Effector CD4-positive, alpha-beta T cell (primary cell): ENCODE measurements at places on chromosomes 7 and 10.

DNA sequence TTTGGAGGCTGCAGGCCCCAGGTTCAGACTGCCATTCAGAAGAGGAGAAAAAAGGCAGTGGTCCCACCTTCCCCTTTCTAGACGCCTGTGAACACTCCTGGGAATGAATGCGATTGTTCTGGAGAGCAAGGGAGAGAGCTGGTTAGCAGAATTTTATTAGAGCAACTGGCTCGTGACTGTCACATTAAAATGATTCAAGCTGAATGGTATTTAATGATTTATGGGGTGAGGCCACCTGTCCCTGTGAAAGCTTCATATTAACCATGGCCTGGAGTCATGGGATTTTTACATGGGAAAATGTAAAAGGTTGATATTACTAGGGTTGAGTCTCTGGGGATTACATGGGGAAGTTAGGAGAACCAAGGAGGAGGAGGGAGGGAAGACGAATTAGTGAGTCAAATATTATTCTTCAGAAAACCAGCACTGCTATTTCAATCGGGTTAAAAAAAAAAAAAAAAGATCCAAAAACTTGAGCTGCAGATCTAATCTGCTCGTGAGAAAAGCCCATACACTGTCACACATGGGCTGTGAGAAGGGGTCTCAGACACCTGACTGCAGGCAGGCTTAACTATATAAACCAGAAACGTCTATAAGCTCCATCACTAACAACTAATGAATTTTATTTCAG, 8.3 kb downstream of the CXCL12 start:
- DNase-seq, result no peak

DNA sequence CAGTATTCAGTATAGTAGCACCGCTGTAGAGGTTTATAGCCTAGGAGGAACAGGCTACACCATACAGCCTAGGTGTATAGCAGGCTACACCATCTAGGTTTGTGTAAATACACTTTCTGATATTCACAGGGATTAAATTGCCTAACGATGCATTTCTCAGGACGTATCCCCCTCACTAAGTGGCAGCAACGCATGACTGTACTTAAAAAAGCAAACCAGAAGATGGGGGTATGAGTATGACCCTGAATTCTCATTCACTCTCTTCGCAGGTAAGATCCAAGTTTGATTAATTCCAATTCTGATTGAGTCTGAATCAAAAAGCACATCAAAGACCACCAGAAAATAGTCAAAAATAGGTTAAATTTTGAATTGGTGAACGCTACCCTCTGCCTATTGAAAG, 972 bp downstream of the ORC5 start:
- no peak for DNase-seq

DNA sequence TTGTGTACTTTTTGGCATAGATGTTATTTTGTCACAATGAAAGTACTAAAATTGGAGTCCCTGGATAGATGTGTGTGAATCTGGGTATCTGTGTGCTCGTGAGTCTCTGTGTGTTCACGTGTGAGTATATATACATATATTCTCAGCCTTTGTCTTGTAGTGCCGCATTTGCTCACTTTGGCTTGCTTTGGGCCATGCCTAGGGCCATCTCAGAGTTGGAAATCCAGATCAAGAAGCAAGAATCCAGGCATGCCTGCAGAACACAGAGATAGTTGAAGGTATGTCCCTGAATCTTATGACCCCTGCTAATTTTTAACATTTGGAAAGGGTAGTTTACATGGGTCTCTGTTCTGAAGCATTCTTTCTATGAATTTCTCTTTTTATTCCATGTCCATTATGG, 208.7 kb downstream of the PHTF2 start:
- DNase-seq, result no peak

GRCh38 chr10:77293773-77294172, 343.8 kb downstream of the KCNMA1 start:
- DNase-seq, result no peak

GRCh38 chr10:32988604-32989003, 30.6 kb upstream of the ITGB1 start:
- DNase-seq, result no peak

DNA sequence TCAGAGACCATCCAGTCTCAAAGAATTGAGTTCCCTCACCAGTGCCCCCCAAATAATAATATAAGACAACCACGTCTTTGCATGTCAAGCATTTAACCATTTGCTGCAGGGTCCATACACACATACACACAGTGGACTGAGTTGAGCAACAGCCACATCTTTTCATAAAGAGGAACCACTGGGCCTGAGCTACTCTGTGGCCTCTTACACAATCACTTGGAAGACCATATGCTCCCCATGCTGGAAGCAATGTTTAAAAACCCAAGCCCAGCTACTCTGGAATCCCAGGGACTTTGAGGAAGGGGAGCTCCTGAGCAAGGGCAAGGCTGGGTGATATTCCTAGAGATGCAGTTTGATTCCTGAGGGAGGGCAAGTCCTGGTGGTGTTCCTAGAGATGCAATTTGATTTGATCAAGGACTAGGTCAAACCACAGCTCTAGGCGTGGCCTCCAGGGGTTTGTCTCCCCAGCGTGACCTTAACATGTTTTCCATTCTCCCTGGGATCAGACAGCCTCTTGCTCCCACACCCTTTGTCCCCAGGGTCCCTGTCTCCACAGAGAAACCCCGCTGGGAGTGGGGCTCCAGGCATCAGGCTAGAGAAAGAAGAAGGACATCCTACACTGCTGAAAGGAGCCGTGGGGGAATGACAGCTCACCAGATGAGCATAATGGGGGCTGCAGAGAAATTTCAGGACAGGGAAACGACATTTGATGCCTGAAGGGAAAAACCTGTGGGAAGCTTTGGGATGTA, 376.2 kb upstream of the MGMT start:
- DNase-seq, result no peak

- no peak for DNase-seq
Observed at GRCh38 chr10:99084161-99084560, 151.5 kb downstream of the HPSE2 start.

- DNase-seq, result no peak
Observed at GRCh38 chr10:17077346-17077781, 52.2 kb downstream of the CUBN start.
